ENCODE measurements at places on chromosomes 4 and X.

DNA sequence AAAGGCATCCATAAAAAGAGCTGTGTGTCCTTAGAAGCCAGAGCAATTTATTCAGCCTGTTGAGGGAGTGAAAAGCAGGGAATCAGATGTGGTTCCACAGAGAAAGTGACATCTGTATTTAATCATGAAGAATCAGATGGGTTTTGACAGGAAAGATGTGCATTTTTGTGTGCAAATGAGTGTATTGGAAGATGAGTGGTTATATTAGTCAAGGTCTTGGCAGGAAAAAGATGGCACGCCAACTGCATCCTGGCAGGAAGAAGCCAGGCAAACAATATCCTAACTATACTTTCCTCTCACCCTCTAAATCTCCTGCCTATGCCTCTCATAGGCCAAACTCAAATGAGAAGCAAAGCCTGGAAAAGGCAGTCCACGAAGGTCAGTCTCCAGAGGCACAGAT, 59.1 kb downstream of the SCFD2 start:
- no peak for DNase-seq

DNA sequence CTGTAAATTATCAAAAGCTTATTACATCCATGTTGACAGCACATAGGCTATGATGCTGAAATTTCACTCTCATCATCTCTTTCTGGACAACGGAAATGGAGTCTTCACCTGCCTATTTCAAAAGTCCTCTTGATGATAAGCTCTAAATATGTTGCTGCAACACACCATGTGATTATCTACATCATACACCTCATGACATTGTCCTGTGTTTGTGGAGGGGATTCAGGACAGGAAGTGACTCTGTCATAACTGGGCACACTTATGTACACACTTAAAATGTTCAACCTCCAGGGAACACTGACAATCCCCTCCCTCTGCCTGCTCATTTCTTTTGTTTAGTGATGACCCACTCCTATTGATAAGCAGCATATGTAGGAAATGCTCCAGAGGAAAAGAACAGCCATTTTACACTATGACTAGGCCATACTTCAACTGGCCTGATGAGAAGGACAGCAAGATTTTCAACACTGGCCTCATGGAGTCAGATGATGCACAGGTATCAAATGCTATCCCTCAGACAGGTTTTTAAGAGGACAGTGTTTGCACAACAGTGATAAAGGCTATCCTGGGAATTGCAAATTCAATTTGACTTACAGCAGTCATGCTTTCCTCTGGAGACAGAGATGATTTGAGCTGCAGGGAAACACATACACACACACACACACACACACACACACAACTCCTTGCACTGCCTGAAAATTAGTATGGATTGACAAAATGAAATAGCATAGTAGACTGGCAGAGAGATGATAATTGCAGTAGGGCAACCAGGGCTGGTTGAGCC, 163.3 kb upstream of the RASGEF1B start:
- peak; percentile 51 for DNase-seq

DNA sequence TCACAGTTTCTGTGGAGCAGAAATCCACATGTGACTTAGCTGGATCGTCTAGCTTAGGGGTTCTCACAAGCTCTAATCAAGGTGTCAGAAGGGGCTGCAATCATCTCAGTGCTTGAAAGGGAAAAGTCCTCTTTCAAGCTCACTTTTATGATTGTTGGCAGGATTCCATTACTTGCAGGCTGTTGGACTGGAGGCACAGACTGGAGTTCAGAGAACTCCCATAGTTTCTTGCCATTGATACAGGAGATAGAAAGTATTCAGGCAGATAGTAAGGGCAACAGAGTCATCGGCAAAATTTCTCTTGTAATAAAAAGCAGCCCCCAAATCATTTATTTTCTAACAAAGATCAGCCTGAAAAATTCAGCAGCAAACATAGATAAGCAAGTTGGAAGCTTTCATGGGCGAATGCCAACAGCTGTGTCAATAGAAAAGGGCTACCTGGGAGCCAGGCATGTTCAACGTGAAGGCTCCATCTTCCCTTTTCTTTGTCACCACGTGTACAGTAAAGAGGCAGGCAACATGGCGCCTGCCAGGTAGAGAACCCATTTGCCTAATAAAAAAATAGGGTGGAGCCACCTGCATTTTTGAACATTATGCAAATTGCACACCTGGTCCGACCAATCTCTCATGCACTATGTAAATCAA, 64.4 kb downstream of the CXCL13 start:
- DNase-seq: peak; percentile 67

- DNase-seq: no peak
Measured at GRCh38 chrX:151735219-151735618, 673 bp downstream of the CNGA2 start.

DNA sequence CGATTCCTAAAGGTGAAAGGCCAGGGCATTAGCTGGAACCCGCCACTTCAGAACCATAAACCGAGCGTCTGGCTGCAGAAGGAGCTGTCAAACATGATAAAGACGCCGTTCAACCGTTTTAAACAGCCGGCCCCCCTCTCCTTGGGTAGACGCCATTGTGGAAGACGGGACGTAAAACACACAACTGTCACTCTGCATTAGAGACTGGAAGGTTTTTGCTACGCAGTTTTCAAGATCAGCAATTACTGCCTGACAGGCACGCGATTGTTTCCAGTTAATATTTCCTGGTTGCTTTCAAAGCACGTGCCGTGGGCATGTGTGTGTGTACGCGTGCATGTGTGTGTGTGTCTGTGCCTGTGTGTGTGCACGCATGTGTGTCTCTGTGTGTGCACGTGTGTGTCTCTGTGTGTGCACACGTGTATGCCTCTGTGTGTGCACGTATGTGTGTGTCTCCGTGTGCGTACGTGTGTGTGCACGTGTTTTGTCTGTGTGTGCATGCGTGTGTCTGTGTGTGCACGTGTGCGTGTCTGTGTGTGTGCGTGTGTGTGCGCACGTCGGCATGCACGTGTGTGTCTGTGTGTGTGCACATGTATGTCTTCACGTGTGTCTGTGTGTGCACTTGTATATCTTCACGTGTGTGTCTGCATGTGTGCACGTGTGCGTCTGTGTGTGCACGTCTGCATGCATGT, 48.8 kb downstream of the SHOX start:
- DNase-seq: no peak

DNA sequence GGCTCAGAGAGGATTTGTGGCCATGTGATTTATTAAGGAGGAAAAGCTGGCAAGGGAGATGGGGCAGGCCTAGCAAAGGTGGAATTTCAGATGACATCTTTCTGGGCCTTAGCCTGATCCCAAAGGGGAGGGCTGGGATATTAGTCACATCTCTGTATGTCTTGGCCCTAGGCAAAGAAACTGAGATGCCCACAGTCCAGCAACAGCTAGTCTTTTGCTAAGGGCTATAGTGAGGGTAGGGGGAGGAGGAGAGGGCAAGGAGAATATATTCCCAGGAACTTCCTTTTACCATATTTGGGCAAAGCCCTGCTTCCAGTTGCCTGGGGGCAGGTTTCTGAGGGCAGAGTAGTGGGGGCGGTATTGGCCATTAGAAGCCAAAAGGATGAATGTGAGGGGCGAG, 209.8 kb upstream of the NR3C2 start:
- no peak for DNase-seq

GRCh38 chr4:144583658-144584057, 62.3 kb upstream of the HHIP start:
- no peak for DNase-seq

- no peak for DNase-seq
Measured at GRCh38 chrX:11472381-11472780, 179.2 kb downstream of the AMELX start.

DNA sequence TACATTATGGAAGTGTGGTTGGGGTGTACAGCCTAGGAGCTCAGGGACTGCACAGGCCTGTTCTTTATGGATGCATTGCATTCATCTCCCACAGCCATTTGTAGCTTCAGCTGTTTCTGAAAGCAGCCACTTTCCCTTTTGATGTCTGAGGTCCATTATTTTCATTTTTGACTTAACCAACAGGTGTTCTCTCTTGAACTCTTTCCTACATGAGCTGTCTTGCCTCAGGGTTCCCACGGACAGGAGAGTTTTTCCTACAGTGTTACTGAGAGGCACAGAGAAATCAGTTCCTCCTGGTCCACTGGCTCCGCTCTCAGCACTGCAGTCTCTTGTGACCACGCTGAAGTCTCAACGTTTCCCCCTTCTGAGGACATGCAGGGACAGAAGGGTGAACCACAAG, 87.2 kb downstream of the RASL11B start:
- DNase-seq: peak; percentile 14

DNA sequence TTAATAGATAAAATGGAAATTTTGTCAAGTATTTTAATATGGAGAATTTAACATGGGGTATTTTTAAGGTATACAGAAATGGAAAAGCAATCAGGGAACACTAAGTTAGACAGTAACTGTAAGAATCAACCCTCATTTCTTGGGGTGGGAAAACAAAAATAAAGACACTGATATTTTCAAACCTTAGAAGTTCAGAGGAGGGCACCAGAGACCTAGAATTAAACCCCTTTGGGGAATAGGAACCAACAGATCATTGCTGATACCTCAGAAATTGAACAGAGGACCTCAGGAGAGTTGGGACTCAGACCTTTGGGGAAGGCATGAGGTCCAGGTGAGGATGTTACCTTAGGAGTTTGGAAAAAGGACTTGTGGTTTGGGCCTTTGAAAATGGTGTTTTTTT, 435.6 kb downstream of the TMA16 start:
- no peak for DNase-seq

DNA sequence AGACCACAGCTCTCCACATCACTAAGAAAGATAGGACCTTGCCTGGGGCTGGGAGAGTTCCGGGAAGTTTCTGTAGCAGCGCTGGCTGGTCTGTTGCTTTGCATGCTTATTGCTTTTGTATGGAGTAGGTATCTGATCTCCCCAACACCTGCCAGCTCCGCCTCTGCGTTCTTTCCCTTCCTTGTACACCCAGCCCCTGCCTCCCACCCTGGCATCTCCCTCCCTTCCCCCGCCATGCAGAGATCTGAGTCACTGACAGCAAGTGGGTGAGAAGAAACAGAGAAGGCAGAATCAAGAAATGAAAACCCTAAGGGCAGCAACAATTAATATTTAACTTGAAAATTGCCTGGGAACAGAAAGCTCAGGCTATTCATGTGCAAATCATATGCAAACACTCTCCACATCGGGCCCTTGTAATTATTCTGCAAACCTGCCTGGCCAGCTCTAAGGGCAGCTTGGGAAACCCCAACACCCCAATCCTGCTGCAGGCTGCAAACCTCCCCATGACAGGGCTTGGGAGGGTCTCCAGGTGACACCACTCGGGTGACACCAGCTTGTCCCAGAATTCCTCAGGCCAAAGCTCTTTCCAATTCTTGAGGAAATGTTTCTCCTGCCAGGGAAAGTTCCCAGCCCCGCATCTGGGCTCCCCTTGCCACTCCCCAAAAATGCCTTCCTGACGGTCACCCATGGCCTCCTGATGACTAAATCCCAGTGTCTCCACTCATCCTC, 257.2 kb downstream of the FBXW7 start:
- peak; percentile 53 for DNase-seq

DNA sequence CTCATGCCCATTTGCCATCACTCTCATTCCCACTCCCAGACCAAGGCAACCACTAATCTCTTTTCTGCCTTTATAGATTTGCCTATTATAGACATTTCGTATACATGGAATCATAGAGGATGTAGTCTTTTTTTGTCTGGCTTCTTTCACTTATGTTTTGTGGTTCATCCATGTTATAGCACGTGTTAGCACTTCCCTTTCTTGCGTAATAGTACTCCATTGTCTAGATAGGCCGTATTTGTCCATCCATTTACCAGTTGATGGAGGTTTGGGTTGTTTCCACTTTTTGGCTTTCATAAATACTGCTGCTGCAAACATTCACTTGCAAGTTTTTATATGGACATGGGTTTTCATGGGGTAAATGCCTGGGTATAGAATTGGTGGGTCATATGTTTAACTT, 48.4 kb downstream of the KIF4A start:
- DNase-seq: no peak
